ENCODE measurements at places on chromosomes 3 and 15.

DNA sequence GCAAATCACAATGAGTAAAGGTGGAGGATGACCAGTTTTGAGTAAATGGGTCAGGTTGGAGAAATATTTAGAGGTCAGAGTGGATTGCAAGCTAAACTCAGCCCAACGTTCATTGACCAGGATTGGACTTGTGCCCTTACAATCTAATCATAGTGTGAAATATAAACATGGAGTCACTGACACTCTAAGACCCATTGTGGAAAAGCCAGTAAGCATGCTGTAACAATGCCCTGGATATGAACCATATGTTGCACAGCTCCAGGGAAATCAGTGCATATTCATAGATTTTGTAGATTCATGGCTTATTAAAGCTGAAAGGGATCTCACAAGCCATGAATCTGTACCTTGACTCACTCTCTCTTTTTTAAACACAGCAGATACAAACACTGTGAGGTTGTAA lies 660.2 kb upstream of the LMCD1 start:
- no peak for DNase-seq

- DNase-seq: no peak
Observed at GRCh38 chr3:150861851-150862250, 43.4 kb downstream of the MINDY4B start.

DNA sequence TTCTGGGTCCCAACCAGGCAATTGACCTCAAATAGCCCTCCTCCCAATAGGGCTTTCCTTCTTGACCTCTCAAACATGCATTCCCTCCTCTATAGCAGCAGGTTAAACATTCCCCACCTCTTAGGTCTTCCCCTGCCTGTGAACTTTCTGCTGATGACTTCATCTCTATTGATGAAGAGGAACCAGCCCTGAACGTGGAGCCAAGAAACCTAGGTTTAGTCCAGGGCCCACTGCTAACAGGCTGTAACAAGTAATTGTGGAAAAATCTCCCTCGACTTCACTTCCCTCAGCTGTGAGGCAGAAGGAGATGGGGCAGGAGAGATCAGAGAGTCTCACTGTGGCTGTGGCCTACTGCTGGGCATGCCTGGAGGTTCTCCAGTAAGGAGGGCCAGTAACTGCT lies 24.7 kb downstream of the ILDR1 start:
- DNase-seq: no peak

- no peak for DNase-seq
Observed at GRCh38 chr3:122081543-122082247, 26.5 kb downstream of the CD86 start.

DNA sequence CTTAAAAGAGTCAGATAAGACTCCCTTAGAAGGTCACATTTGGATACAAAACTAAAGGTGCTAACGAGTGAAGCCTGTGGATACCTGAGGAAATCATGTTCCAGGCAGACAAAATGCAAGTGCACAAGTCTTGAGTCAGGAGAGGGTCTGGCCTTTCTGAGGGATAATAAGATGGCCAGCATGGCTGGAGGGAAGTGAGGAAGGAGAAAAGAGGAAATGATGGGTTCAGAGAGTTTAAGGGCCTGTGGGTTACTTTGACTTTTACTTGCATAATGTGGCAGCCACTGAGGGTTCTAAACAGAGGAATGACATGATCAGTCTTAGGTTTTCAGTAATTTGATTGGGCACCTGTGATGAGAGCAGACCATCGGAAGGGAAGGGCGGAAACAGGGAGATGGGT lies 3.5 kb upstream of the ROPN1B start:
- no peak for DNase-seq

GRCh38 chr3:100984308-100984707 lies 8.9 kb downstream of the ABI3BP start:
- no peak for DNase-seq

DNA sequence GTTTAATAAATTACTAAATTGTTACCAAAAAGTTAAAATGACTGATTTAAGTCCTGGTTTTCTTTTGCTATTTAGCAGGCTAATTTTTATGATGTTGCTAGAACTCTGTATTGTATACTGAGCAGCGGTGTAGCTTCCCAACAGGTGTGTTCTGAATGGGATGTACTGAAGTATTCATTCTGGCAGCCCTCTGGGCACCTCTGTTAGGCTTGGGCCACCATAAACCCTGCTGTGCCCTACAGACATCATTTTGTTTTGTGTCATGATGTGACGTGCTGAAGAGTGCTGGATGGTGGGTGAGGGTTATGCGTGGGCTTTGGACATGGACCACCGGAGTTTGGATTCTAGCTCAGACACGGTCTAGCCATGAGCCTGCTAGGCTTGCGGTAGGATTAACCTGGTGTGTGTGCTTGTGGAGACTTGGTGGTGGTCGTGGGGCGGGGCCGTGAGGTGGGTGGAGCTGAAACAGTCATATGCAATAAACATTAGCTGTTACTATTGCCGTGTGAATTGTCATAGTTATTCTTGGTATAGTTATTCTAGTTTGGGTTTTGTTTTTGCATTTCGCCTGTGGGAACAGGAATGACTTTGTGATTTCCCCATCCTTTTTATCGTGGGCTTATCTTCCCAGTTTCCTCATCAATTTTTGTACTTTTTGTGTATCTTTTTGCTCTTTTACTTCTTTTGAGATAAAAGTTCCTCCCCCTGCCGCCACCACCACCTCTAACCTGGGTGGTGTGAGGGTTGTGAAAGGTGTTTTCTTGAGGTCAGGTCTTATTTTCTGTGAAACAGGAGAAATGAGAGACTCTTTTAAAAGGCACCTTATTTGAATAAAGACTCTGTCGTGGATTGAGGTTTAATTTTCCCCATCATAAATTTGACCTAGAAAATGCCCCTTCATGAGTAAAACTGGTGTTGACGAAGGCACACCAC lies 93.7 kb downstream of the MCTP2 start:
- DNase-seq: no peak

- no peak for DNase-seq
Observed at GRCh38 chr3:111794711-111795110, 64.4 kb upstream of the PHLDB2 start.

DNA sequence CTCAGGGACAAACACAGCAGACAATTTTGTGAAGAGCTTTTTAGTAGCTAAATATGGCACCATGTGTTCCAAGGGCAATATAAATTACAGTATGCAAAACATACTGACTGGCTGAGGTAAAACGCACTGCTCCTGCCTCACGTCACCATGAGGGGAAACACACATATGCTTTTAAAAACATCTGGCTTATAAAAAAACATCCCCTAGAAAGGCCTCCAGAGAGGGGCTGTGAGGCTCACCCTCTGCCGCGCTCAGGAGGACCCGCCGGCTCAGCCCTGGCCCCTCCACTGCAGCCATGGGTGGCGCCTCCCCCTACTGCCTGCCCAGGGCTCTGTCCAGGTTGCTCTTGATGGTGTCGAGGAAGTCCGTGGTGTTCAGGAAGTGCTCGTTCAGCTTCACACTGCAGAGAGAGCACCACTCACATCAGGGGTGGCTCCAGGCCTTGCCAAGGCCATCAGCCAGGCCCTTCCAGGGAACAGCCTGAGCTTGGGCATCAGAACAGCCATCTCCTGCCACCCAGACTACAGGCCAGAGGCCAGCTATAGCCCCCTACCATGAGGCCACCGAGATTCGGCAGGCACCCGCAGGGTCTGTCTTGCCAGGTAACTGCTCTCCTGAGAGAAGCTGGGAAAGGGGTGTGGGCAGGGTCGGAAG lies 18.2 kb downstream of the IDH2 start:
- DNase-seq: no peak

DNA sequence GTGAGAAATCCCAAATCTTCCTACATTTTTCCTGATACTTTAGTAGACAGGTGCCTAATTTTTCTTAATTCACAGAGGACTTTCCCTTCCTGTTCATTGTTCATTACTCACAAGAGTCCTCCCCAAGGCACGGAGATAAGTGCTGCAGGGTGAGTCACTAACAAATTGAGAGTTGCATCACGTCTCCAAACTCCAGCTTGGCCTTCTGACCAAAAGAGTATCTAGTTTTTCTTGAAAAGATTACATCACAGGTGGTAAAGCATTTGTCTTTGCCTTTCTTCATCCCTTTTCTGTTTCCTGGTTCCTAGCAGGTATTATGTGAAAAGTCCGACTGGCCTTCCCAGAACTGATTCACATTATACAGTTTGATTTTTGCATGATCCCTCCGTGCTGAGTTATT lies 24.9 kb upstream of the RASGRP1 start:
- DNase-seq: no peak

GRCh38 chr3:170205302-170205701 lies 16.9 kb upstream of the PRKCI start:
- no peak for DNase-seq

- DNase-seq: no peak
Observed at GRCh38 chr15:32747921-32748342, 30.1 kb downstream of the GREM1 start.

DNA sequence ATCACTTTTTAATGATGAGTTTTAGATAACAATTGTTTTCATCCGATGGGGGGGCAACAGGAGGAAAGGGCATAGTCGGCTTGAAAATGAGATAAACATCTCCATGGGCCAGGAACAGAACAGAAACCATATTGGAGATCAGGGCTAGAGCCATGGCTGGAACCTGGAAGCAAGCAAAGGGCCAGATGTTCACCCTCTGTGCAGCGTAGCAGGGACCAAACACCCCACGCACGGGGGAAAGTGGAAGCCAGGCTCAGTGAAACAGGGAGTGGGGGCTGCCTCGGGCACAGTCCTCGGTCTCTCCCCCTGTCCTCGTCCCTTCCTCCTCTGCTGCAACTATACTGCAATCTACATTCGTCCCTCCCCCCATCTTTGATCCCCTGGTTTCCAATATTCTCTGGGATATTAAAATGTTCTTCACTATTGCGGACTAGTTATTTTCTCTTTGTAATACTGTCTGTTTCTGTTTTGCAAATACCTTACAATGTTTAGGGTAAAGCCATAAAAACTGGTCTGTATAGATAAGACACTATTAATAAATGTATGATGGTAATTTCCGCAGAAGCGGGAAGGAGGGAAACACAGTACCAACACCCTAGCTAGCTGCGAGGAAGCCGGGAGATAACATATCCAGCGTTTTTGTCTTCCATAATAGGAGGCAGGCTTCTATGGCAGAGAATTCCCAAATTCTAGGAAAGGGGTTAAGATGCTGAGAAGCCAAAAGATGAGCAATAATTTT lies 121.5 kb downstream of the XXYLT1 start:
- no peak for DNase-seq

DNA sequence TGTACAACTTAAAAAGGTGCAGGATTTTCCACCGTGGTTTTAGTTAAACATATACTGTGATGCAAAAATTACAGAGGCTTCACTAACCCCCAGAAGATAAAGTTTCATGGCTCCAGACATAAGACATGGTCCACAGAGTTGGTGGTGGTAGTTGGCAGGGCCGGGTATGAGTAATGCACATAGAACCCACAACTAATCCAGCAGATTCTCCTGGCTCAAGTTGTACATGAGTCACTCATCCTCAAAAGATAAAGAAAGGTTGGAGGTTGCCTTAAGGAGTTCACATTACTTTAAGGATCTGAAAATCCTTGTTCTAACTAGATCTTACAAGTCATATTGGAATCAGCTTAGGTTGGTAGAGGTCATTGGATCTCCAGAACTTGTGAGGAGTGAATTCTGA lies 98.3 kb upstream of the ZBTB20 start:
- no peak for DNase-seq

DNA sequence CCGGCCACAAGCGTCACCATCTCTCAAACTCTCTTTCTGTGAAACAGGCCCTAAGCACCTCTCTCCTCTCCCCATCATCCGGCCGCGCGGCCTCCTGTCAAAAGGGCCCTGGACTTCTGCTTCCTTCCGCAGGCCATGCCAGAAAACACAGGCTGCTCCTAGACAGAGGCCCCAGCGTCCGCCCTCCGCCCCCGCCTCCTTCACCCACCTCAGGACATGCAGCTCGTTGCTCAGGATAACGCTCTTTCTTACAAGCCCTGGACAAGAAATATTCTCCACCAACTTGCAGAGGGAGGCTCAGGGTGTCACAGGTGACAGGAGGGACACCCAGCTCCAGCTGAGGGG lies 212.0 kb downstream of the XXYLT1 start:
- no peak for DNase-seq

GRCh38 chr3:105598042-105598796 lies 231.5 kb downstream of the ALCAM start:
- no peak for DNase-seq

GRCh38 chr15:67753891-67754290 lies 71.4 kb upstream of the SKOR1 start:
- no peak for DNase-seq

DNA sequence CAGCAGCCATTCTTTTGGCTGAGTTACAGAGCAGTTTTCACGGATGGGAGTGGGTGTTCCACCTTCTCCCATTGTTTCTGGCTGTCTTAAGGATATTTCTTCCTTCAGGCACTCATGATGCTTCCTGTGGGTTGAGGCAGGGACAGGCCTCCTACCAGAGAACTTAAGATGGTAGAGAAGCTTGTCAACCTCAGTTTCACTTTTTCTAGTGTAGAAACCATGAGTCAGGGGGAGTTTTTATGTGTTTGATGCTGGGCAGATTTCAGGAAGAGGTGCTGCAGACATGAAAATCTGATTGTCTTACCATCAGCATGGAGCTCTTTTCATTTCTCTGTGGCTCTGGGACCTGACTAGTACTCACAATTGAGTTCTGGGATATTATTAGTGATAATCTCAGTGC lies 48.7 kb upstream of the VEPH1 start:
- no peak for DNase-seq

DNA sequence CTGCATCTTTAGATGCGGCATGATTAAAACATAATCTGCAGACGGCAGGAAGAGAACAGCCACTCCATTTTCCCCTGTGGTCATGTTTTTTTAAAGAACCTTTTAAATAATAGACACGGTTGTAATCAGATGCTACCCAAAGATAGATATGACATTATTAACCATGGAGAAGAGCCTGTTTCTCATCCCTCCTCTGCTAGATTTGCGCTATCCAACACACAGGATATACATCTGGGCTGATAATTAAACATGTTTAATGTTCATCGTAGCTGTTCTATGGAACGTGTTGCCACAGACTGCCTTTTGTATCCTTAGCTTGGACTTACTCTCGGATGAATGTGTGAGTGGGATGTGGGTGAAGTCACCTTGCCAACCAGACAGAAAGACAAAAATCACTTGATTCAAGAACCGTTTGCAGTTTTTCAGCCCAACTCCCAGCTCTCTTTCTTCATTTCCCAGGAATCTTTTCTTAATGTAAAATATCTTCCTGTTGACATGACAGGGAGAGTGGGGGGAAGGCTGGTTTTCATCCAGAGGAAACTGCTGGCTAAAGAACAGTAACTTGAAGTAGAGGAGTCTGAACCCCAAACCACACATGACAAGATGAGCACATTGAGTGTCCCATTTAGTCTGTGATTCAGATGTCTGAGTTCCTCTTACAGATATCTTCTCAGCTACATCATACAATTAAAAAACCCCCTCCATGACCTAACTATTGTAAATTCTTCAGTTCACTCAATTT lies 118.6 kb upstream of the PRICKLE2 start:
- DNase-seq: no peak

DNA sequence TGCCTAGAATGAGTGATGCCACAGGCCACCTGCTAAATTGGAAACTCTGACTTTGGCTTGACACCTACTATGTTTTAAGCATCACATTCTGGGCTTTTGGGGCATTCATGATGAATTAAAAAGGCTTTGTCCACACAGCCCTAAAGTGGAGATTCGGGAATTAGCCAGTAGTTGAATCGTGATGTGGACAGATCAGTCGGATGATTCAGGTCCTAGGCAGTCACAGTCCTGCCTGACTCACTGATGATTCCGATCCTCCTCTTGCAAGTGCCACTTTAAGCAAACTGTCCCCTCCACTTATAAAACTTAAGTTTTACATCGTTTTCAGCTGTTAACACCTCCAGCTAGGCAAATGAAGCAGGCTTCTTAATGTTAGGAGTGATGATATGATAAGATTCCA lies 75.3 kb downstream of the SYNPR start:
- DNase-seq: no peak

Data from stimulated activated naive CD4-positive, alpha-beta T cell (primary cell).